ENCODE measurements at places on chromosomes 4 and X. TPM values are rescaled to one million over a fixed set of nuclear protein-coding genes. Genes with fewer than 3 reads are reported as not detected.

FAM236D gene
- total RNA-seq = not detected

RASGEF1B gene
- total RNA-seq = 5.8 TPM

LNX1 gene
- 9.8 TPM for total RNA-seq

GJB1 gene
- not detected for total RNA-seq

SLC9B2 gene
- total RNA-seq = 23.5 TPM

FGB gene
- not detected for total RNA-seq

CSN2 gene
- not detected for total RNA-seq

TRIML2 gene
- under 0.01 TPM for total RNA-seq

CCDC149 gene
- total RNA-seq = 14.7 TPM

RNF212 gene
- 7.1 TPM for total RNA-seq

PPP4R3C gene
- not detected for total RNA-seq

TMEM150C gene
- 7.1 TPM for total RNA-seq

CT45A2 gene
- not detected for total RNA-seq

CLIC2 gene
- total RNA-seq = 1.2 TPM

DACH2 gene
- total RNA-seq = not detected

FOXR2 gene
- total RNA-seq = not detected

GRIA2 gene
- under 0.01 TPM for total RNA-seq

MTNR1A gene
- total RNA-seq = not detected

SCML1 gene
- 12.3 TPM for total RNA-seq

HOPX gene
- 0.29 TPM for total RNA-seq

UCHL1 gene
- 348 TPM for total RNA-seq

FABP2 gene
- not detected for total RNA-seq

ZFYVE28 gene
- 10.5 TPM for total RNA-seq

UGT2B7 gene
- total RNA-seq = not detected

NEXMIF gene
- total RNA-seq = under 0.01 TPM

PCDH11X gene
- under 0.01 TPM for total RNA-seq

CPEB2 gene
- total RNA-seq = 23.9 TPM

CNKSR2 gene
- total RNA-seq = 1.2 TPM

FGFR3 gene
- 0.29 TPM for total RNA-seq

DUSP21 gene
- not detected for total RNA-seq

FREM3 gene
- total RNA-seq = not detected

HSPA4L gene
- total RNA-seq = 4.7 TPM

CLCN4 gene
- total RNA-seq = 16.2 TPM

RS1 gene
- not detected for total RNA-seq

SUPT20HL2 gene
- total RNA-seq = not detected

C4orf17 gene
- total RNA-seq = not detected

FAM53A gene
- total RNA-seq = 4.3 TPM

GRPR gene
- total RNA-seq = not detected

AREG gene
- under 0.01 TPM for total RNA-seq

ADGRG4 gene
- total RNA-seq = not detected

CYBB gene
- total RNA-seq = 1.4 TPM

TMEM187 gene
- total RNA-seq = 8.5 TPM

ITGB1BP2 gene
- total RNA-seq = 1.5 TPM

UCP1 gene
- not detected for total RNA-seq

TMEM156 gene
- not detected for total RNA-seq

DCAF12L1 gene
- not detected for total RNA-seq

SCLT1 gene
- total RNA-seq = 14.1 TPM

SLC49A3 gene
- 13.6 TPM for total RNA-seq

SMR3B gene
- not detected for total RNA-seq

MAGED4 gene
- 58.6 TPM for total RNA-seq

HSFX1 gene
- total RNA-seq = 0.59 TPM

SOWAHD gene
- total RNA-seq = 0.72 TPM

AADAT gene
- 6.5 TPM for total RNA-seq

EPGN gene
- total RNA-seq = 1.2 TPM

RNF150 gene
- total RNA-seq = 13.4 TPM

All from osteoblast (primary cell).